Activated T-helper 1 cell treated with anti-CD3 and anti-CD28 coated beads, Interleukin-12 subunit alpha, Interleukin-12 subunit beta, Interleukin-2, Interleukin-4 antibody, amounts not matched to agents 30 ng/mL and 10 ng/mL and 1 ng/mL, durations not matched to agents 14 hours and 24 hours and 36 hours (primary cell): ENCODE measurements at places on chromosomes 1 and 21.

DNA sequence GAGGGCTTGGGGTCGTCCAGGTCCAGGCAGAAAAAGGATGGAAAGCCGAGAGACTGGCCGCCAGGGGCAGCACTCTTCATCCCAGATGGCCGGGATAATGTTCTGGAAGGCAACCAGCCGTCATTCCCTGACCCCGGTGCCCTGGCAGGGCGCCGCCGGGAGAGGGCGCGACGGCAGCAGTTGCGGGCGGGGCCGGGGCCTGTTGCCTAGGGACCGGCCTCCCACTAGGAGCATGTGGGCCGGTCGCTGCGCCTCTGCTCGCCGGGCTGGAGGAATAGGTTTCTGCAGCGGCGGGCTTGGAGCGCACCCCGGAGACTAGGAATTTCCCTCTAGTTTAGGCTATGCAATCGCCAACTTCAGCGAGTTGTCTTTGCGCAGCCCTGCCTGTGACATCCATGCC is 11.0 kb downstream of the DMRTB1 start:
- no peak for DNase-seq

DNA sequence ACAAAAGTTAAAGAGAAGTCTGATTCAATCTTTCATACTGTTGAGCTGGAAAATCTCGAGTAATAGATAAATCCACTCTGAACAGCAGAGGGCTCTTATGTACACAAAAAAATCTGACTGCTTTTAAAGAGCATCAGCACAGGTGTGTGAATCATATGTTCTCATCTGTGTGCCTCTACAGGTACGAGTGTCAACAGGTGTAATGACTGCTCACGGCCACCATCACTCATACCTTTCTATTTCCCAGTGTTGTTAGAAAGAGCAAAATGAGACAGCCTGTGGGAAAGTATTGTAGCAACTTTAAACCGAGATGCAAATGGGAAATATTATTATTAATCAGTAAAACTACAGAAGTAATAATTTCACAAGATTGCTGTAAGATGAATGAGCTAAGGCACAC is 49.0 kb upstream of the SCAF4 start:
- DNase-seq: no peak

- no peak for DNase-seq
Measured at GRCh38 chr1:39590546-39590945, 14.0 kb upstream of the PABPC4 start.

DNA sequence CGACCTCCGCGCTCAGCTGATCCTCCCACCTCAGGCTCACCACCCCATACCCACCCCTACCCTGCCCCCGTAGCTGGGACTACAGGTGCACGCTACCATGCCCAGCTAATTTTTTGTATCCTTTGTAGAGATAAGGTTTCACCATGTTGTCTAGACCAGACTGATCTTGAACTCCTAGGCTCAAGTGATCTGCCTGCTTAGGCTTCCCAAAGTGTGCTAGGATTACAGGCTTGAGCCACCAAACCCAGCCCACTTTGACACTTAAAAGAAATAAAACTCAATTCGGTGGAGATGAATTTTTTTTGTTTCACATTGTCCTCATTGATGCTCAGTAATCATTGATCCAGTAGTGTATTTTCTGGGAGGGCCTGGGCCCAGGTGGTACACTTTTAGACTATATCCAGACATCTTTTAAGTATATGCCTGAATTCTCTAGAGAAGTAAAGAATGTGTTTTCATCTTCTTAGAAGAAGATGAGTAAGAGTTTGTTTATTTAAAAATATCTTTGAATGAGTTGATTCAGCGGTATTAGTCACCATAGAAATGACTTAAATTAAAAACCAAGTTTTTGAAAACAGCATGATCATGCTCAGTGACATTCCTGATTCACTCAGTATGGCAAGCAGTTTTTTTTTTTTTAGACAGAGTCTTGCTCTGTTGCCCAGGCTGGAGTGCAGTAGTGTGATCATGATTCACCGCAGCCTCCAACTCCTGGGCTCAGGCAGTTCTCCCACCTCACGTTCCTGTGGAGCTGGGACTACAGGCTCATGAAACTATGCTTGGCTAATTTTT is 57.8 kb downstream of the EPB41 start:
- DNase-seq: no peak

- DNase-seq: no peak
Measured at GRCh38 chr1:203177470-203178039, 1.9 kb upstream of the MYBPH start.

- DNase-seq: peak; percentile 36
Measured at GRCh38 chr1:160251687-160252526, 10.4 kb downstream of the DCAF8 start.

GRCh38 chr1:8394456-8395321 is 76.8 kb downstream of the SLC45A1 start:
- no peak for DNase-seq

- DNase-seq: no peak
Measured at GRCh38 chr1:995665-996633, 3.9 kb downstream of the HES4 start.

- DNase-seq: no peak
Measured at GRCh38 chr21:36073181-36073580, 3.4 kb downstream of the CBR1 start.

- no peak for DNase-seq
Measured at GRCh38 chr1:201091256-201091655, 21.0 kb downstream of the CACNA1S start.

DNA sequence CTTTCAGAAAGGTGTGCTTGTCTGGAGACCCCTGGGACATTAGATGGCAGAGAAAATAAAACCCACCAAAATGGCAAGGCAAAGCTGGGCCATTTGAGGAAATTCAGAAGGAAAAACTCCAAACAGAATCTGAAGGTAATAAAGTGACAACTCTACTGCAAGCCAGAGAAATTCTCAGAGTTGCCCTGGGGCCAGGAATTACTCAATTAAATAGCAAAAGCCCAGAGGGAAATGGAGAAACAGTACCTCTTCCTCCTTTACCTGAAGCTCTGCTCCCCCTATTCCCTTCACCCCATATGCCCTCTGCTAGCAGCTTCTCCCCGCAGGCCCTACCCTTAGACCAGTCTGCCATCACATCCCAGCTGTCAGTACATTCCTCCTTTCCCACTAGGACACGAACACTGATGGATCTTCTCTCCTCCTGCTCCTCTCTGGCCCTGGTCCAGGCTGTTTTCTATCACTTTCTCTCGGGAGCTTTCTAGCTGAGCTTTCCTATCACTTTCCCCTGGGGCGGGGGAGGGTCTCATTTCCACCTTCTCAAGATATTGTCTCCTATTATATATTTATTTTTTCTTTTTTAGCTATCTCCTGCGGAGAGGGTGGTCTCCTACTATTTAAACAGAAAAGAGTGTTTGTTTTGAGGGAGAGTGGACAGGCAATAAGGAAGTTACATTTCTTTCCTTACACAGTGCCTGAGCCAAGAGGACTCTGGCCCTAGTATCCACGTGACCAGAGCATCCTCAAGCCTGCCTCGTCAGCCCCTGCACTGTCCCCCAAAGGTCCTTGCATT is 47.7 kb upstream of the RBM15 start:
- no peak for DNase-seq

GRCh38 chr1:241902391-241903065 is 54.5 kb downstream of the EXO1 start:
- no peak for DNase-seq

DNA sequence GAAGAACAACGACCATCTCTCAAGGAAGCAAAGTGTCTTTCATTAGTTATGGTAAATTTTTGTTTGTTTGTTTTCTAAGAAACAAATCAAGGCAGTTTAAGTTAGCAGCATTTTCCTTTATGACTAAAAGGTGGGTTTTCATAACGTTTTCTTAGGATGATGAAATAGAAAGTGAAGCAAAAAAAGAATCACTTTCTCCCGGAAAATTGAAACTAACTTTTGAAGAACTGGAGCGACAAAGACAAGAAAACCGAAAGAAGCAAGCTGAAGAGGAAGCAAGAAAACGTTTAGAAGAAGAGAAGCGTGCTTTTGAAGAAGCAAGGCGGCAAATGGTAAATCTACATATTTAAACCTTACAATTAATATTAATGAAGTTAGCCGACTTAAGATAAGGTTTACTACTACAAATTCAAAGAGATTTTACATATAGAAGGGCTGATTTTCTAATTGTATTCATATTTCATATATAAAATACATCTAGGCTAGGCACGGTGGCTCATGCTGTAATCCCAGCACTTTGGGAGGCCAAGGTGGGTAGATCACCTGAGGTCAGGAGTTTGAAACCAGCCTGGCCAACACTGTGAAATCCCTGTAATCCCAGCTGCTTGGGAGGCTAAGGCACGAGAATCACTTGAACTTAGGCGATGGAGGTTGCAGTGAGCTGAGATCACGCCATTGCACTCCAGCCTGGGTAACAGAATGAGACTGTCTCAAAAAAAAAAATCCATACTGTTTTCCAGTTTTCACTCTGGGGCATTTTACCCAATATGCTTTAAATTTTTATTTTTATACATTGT is 38.3 kb downstream of the NEXN start:
- DNase-seq: no peak

GRCh38 chr1:74512170-74512915 is at the start of gene LRRC53:
Gene LRRC53 (minus strand): TSS chr1:74512611. CDS start chr1:74483349, 29,262 bp downstream.
- no peak for DNase-seq

GRCh38 chr1:165387961-165388360 is 31.4 kb upstream of the LMX1A start:
- no peak for DNase-seq

- DNase-seq: no peak
Measured at GRCh38 chr1:53557830-53558738, 98.9 kb downstream of the DMRTB1 start.

GRCh38 chr1:1760345-1760650 is 18.0 kb downstream of the NADK start:
- no peak for DNase-seq

- no peak for DNase-seq
Measured at GRCh38 chr1:19650416-19651140, 6.5 kb downstream of the NBL1 start.

DNA sequence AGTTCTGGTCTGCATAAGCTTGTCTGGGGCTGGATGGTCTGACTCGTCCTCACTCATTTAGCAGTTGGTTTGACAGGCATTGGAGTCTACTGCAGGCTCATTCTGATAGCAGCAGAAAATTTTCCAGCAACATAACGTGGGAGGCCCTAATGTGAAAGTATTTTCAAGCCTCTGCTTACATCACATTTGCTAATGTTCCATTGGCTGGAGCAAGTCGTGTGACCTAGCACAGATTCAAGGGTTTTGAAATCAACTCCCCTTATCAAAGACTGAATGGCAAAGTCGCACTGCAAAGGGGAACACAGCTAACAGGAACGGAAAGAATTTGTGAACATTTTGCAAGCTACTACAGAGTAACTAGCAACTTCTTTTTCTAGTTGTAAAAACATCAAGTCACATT is 2.3 kb upstream of the USH2A start:
- no peak for DNase-seq

- no peak for DNase-seq
Measured at GRCh38 chr1:178945763-178946266, 74.9 kb upstream of the ANGPTL1 start.

DNA sequence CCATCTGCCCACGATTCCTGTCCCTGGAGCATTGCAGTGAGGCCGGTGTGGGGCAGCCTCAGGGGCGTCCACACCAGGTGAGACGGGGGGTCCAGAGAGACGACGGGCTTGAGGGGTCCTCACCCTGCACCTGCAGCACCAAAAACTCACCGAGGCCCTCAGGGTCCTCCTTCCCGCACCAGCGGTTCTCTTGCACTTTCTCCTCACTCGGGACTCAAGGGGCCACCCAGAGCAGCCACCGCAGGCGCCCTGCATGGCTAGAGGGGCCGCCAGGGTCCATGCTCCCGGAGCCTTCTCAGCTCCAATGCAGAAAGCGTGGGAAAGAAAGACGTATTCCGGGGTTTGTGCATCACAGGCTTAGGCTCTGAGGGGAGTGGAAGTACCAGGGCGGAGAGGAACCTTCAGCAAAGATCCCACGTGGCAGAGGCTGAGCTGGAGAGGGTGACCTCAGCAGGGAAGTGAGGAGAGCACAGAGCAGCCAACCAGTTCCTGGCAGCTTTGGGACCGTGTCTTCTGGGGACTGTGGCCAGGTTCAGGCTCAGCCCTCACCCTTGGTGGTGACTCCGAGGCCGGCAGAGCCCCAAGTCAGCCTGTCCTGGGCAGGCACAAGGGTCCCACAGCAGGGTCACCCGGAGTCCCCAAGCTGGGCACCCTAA is 19.5 kb upstream of the COL6A2 start:
- DNase-seq: no peak

DNA sequence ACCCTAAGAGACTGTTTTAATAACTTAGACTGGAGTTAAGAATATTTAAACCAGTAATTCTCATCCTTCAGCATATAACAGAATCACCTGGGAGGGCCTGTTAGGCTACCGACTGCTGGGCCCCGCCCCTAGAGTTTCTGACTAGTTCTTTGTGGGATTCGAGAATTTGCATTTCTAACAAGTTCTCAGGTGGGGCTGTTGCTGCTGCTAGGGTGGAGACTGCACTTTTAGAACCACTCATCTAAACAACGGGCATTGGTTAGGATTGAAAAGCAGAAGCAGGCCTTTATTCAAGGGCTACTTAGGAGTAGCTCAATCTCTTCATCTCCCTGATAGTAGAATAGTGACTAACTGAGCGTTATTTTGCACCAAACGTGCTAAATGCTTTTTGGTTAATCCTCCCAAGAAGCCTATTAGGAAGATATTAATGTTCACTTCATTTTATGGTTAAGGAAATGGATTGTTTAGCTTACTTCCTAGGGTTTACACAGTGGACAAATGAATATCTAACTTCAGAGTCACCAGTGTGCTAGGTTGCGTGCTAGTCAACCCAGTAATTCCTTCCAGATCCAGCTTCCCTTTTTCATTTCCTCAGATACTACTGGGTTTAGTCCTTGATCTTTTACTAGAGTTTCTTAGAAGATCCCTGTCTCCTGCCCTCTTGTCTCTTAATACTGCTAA is 31.1 kb upstream of the UAP1 start:
- DNase-seq: no peak

GRCh38 chr1:236175642-236176336 is 33.5 kb downstream of the GPR137B start:
- no peak for DNase-seq

GRCh38 chr1:26582836-26583460 is 53.4 kb downstream of the RPS6KA1 start:
- peak; percentile 37 for DNase-seq

DNA sequence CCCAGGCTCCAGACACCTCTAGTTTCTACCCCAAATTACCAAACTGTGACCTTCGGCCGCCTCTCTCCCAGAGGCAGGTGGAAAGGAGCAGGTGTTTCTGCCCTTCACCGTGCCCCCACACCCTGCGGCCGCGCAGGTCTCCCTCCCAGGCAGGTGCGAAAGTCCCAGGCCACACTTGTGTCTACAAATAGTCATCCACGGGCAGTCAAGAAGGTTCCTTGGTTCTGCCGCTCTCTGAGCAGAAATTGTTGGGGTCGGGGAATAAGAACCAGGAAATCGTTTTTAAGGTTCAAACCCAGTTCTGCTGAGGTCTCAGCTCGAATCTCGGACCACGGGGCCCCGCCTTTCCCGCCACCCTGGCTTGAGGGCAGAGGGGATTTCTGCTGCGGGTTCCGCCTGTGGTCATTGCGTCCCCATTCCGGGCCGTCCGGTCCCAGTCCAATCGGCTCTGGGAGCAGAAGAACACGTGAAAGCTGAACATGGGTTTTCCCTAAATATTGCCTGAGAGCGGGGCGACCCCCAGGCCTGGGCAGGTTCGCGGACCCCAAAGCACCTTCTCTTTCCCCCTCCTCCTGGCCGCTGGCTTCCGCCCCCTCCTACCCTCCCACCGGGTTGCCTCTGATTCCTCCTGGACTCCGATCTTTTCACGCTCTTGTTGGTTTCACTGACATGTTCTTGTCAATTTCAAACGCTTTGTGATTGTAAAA is 1.2 kb upstream of the ATF3 start:
- peak; percentile 45 for DNase-seq
